Stimulated activated CD4-positive, alpha-beta T cell treated with anti-CD3 and anti-CD28 coated beads, TNF-alpha, amount 100 ng/mL, for 48 hours (primary cell): ENCODE measurements at places on chromosomes 12 and 14.

- no peak for DNase-seq
Observed at GRCh38 chr14:104665657-104666522, 23.5 kb upstream of the INF2 start.

- DNase-seq: no peak
Observed at GRCh38 chr12:30546121-30546520, 149.5 kb downstream of the IPO8 start.

GRCh38 chr12:80198782-80199337, 99.5 kb downstream of the OTOGL start:
- DNase-seq: no peak

DNA sequence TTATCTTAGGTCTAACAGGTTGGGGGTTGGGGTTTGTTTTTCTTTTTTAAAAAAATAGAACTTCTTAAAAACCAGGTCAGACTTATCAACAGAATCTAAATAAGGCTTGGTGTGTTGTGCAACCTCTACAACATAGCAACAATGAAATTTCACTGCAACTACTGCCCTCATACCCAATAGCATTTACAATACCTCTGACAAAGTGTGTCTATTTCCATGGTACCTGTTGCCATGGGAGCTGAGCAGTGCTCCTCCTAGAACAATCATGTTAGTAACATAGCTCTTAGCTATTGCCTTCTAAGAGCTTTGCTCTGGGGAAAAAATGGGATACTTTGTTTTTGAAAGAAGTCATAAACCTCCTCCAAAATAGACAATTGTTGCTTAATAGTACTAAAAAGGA, 103.3 kb upstream of the CCDC175 start:
- DNase-seq: no peak

DNA sequence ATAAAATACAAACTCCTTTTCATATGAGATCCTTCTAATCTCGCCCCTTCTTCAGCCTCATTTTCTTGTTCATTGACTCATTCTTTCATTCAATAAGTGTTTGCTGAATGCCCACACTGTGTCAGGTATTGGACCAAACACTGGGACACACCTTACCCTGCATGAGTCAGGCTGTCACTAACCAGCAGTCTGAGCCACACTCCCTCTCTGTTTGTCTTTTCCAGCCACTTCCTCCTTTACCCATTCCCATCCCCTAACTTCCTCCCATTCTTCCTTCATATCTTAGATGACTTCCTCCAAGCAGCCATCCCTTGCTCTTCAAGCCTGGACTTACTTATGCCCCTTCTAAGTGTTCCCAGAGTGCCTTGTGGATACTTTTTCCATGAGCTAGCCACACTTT, 27.0 kb upstream of the HIF1A start:
- DNase-seq: no peak

DNA sequence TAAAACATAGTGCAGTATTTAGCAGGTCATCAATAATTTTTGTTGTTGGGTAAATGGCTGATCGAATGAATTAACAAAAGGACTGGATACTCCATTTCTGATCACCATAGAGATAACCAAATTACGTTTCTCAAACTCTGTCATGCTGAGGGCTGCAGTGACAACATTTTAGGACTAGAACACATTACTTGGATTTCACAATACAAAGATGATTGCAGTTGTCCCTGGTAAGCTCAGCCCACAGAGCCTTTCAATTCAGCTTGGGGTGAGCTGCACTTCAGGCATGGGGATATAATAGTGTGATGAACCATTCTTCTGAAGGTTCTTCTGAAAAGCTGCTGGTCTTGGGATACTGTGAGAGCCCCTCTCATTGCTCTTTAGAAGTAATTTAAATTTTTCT, 74.3 kb downstream of the FAR2 start:
- DNase-seq: no peak

GRCh38 chr14:55546212-55546874, 33.7 kb upstream of the KTN1 start:
- DNase-seq: no peak

GRCh38 chr14:34060651-34060999, 109.8 kb upstream of the EGLN3 start:
- no peak for DNase-seq

GRCh38 chr12:131226345-131227265, 272.9 kb downstream of the ADGRD1 start:
- DNase-seq: no peak

DNA sequence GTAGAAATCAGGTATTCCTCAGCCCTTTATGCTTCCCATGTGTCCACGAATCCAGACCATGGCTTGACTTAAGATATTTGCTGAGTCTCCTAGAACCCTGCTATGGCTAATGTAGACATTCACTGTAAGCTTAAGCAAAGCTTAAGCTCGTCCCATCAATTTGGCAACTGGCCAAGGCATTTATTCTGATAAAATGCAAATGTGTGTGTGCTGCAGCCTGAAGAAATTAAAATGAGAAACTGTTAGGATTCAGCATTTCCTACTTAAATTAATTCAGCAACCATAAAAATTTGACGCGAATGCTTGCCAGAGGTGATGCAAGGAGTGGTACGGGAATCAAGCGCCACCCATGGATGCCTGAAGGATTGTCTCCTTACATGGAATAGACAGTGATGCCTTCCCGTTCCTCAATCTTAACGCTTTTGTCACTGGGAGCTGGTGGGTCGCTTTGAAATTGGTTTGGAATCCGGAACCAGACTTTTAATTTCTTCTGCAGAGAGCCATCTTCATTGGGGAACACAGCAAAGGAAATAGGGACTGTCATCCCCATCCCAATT, 13.2 kb downstream of the HEBP1 start:
- DNase-seq: no peak

DNA sequence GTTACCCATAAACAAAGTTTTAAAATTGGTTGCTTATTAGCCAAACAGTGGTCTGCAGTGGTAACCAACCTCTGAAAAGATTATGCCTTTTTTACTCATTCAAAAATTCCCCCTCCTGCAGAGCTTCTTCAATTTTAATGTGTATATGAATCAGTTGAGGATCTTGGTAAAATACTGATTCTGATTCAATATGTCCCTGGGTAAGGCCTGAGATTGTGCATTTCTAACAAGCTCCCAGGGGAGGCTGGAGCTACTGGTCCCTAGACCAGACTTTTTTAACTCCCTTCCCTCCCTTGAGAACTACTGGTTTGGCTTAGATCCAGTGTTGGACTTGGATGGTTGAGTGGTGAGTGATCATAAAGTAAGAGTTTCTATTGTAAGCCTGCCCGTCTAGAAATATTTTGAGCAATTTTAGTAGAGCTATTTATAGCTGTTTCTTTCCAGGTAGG, 90.2 kb downstream of the FUT8 start:
- no peak for DNase-seq

DNA sequence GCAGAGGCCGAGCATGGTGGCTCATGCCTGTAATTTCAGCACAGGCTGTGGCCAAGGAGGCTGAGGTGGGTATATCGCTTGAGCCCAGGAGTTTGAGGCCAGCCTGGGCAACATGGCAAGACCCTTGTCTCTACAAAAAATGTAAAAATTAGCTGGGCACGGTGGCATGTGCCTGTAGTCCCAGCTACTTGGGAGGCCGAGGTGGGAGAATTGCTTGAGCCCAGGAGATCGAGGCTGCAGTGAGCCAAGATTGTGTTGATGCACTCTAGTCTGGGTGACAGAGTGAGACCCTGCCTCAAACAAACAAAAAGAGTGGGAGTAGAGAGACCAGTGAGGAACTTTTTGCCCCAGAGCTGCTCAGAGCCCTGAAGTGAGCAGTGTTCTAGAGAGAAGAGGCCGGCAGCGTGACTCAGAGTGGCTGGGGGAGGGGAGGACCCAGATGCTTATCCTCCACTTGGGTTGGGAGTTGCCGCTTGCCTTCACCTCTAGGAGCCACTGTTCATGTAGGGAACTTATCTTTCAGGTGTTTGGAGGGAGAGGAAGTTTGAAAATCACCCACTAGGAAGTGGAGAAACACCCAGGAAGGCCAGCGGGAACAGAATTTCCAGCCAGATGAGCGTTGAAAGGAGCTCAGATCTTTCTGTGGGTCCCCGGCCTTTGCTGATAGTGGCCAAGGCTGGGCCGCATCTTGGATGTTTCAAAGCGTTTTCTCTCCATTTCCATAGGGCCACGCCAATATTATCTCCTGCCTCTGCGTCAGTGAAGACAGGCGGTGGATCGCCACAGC, 15.3 kb downstream of the CFAP251 start:
- DNase-seq: no peak

DNA sequence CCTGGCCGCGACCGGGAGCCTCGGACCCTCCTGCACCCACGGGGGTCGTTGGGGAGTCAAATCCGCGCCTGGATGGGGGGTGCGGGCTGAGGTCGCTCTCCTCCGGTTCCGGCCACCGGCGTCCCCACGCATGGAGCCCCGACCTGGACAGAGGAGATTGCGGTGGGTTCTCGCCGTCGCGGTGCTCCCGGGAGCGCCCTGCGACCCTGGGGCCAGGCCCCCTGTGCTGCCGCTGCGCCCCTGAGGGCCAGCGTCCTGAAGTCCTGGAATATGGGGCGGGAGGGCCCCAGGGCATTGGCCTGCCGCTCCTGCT, 345 bp downstream of the ASPG start:
- no peak for DNase-seq

DNA sequence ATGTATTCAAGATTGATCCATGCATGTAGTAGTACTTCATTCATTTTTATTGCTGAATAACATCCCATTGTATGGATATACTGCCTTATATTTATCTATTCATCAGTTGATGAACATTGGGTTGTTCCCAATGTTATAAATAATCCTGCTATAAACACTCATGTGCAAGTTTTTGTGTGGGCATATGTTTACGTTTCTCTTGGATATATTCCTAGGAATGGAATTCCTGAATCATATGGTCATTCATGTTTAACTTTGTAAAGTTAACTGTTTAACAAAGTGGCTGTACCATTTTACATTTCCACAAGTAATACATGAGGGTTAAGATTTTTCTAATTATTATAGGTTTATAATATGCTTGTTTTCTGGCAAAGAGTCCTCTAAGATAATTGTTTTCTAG, 1568.2 kb upstream of the SEL1L start:
- no peak for DNase-seq

DNA sequence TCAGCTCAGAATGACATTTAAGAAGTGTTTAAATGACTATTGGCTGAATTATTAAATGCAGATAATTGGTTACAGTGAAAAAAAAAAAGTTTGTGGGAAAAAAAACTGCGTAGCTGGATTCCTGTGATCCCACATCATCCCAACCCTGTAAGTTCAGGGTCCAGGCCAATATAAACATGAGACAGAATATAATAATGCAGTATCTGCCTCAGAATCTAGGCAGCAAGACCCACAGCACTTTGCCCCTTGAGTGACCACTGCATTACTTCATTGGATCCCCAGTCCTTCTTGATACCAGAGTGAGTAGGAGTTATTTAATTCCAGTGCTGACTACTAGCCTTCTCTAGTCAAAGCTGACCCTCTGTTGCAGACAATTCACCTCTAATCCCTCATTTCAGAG, 272.6 kb downstream of the CCER1 start:
- no peak for DNase-seq

- DNase-seq: no peak
Observed at GRCh38 chr12:64494998-64495729, 43.2 kb downstream of the TBK1 start.

GRCh38 chr14:53871951-53872350, 84.7 kb downstream of the BMP4 start:
- DNase-seq: no peak

DNA sequence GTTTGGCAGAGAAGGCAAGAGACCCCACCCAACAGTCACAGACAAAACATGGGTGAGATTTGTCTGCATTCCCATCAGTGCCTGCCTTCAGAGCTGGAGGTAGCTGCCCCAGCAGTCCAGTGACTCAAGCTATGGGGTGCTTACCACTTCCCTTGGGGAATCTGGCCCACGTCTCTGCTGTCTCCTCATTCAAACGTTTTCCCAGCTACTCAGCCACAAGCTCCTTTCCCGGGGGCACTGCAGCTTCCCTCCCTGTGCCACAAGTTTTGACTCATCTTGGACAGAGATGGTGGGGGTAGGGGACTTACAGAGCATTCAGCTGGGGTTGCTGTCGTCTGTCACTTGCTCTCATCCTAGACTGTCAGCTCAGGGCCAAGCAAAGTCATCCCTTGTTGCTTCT, 66.6 kb downstream of the FBXL14 start:
- DNase-seq: no peak

DNA sequence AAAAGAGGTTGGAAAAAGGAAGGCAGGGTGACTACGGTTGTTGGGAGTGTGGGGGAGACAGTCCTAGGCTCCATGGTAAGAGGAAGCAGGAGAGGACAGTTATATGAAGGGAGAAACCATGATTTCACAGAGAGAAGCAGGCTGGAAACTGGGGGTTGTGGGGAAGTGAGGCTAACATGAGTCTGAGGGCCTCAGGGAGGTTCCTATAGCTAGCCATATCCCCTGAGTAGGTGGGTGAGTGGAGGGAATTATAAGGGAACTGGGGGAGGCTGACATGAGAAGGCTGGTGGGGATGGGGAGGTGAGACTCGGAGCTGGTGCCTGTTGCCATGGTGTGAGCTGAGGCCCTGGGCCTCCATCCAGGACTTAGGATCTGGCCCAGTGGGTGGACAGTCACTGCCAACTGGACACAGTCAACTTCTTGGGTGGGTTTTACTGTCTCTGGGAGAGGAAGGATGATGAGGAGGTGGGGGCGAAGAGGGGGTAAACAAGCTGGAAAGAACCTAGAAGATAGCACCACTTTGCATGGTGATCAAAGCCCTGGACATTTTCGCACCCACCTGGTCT, 1.4 kb downstream of the RNASE13 start:
- no peak for DNase-seq

DNA sequence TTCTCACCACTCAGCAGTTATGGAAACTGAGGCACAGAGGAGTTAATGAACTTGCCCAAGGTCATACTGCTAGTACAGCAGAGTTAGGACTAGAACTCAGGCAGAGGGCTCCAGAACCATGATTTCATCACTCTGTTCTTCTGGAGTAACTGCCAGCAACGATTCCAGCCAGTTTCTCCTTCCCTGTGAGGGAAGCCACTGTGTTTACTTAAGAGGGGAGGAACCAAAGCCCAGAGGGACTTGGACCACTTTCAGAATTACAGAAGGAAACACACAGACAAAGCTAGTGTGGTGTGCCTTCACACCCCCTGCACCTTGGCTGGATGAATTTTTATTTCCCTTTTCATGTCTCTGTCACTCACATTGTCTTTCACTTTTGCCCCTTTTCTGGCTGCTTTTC, 398.2 kb downstream of the DPF3 start:
- no peak for DNase-seq

- DNase-seq: no peak
Observed at GRCh38 chr12:49131894-49132461, 783 bp upstream of the TUBA1B start.

- DNase-seq: no peak
Observed at GRCh38 chr12:12538535-12538934, 24.1 kb downstream of the DUSP16 start.
